ENCODE measurements at places on chromosomes 4 and X.
A peak's percentile ranks its signal among the peaks of the same experiment; 100 is the strongest.

- no peak for DNase-seq
Measured at GRCh38 chrX:72236841-72237240, 2.0 kb downstream of the ERCC6L start.

DNA sequence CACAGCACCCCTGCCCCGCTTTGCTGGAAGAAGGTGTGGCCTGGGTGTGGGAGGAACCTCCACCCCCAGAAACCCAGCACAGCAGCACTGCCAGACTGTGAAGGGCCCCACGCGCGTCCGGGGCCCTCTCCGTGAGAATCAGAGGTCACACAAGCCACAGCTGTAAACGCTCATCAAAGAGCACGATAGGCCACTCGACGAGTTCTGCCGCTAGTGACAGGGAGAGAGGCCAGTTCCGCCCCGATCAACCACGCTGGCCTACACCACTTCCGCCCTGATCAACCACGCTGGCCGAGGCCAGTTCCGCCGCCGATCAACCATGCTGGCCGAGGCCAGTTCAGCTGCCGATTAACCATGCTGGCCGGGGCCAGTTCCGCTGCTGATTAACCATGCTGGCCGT, 25.9 kb upstream of the ADRA2C start:
- DNase-seq = no peak

- no peak for DNase-seq
Measured at GRCh38 chr4:41432881-41433280, 105.1 kb upstream of the LIMCH1 start.

- DNase-seq = no peak
Measured at GRCh38 chr4:110418641-110419040, 57.3 kb upstream of the ENPEP start.

DNA sequence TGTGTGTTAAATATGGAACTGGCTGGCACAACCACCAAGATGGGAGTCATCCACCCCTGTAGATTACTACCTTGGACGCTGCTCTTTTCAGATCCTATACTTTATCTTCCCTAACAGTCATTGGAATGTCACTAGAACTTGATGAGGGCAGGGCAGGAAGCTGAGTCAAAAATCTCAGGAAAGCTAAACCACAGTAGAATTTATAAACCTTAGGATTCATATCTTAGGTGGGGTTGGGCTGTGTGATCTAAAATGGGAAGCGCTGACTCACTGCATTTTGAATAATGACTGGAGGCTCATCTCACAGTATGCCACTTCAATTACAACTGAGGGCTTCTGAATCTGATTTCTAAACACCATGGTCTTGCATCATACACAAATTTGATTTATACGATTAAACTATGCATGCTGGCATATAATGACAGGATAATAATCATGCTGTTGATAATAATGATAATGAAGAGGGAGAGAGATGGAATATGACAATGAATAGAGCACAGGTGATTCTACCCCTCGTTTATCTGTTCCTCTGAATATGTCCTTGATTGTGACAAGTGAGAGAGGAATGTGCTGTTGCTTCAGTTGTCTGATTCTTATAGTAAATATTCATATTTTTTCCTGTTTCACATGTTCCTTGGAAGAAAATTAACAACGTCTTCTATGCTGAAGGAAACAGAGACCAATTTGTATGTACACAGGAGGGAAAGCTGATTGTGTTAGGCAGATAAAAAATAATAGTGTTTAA, 270.3 kb upstream of the HS3ST1 start:
- no peak for DNase-seq

DNA sequence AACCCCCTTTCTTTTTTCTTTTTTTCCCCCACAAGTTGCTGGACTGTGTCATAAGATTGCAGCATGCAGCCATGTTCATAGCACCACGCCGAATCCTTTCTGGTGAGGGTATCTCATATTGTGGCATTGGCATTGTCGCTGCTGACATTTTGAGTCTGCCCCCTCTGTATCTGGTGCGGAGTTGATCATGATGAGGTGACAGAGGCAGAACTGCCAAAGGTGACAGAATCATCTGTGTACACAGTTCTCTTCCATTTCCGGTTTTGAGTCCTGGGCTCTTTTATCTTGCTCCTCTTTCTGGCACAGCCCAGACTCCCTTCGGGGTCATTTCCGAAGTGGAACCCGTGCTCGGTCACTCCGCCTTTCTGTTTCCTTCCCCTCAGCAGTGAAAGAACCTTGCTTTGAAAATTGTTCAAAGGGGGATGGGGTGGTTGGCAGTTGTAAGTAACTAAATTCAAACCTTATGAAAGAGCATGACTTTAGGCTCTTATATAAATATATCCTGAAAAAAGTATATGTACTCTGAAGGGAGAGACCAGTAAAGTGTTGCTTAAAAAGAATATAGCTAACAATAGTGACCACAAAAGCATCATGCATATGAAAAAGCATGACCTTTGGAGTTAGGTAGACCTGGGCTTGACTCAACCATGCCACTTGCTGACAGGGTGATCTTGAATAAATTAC, 55.0 kb upstream of the BMP2K start:
- no peak for DNase-seq

- no peak for DNase-seq
Measured at GRCh38 chr4:69536980-69537379, 41.3 kb upstream of the UGT2B4 start.

GRCh38 chrX:100409610-100410590, at the start of gene PCDH19:
TSS of gene PCDH19 (minus strand) at chrX:100410273. CDS start at chrX:100408597, 1,676 bp downstream.
- no peak for DNase-seq

DNA sequence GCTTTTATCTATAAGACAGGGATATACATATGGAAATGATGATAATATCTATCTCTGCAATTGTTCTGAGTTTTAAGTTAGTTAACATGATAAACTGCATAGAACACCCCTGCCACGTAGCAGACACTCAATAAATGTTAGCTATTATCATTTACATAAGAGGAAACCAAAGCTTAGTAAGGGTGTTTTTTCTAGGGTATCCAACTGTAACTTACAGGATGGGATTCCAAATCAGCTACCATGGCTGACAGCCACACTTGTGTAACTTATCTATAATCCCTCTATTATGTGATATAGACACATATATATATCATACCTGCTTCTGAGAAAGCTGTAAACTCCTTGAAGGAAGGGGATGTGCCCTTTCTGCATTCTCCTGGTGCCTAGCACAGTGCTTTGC, 1.1 kb upstream of the SPARCL1 start:
- no peak for DNase-seq

DNA sequence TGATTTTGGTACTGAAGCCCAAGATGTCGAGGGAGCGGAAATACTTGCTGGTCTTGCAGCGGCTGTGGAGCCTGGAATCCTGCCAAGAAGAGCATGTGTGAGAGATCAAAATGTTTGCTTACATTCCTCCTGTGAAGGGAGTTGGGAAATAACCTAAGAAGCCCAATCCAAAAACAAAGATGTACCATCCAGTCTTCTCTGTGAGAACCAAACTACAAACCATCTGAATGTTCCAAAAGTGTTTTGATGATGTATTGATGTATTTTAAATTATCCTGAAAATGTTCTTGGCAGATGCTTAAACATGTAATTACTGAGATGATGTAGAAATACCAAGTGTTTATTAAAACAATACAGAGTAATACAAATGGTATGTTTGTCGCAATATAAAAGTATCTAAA, 10.1 kb upstream of the ADH1A start:
- no peak for DNase-seq

DNA sequence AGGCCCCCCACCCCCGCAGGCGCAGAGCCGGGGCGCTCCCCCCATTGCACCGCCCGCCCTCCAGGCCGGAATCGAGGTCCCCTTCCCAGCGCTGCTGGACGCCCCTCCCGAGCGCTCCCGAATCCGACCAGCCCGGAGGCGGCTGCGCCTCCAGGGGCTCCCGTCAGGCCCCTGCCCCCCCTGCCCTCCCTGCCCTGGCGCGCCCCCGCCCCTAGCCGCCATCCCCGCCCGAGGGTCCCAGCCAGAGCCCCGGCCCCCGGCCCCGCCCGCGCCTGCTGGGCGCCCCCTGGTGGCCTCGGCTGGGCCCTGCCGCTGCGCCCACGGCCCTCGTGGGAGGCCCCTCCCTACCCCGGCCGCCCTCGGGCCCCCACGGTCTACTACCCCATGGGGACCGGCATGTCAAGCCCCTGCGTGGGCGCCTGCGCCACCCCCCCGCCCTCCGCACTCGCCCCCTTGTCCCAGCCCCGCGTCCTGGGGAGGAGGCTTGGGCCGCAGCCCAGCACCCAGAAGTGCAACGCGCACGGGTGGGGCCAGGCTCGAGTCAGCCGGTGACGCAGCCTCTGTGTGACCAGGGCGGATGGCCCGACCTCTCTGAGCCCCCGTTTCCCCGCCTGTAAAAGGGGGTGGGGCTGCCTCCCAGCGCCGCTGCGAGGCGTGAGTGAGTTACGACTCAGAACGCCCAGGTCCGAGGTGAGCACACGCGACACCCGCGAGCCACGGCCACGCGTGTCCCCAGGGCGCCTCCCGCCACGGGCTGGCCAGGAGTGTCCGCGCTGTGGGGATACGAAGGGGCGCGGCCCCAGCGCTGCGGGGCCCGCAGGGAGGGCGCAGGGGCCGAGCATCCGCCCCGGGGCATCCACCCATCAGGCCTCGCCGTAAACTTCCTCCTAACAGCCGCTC, 104.9 kb downstream of the FAM53A start:
- DNase-seq = peak; percentile 49

- DNase-seq = no peak
Measured at GRCh38 chr4:113695328-113696169, 66.0 kb downstream of the CAMK2D start.

- no peak for DNase-seq
Measured at GRCh38 chr4:182344968-182345367, 101.8 kb downstream of the TENM3 start.

DNA sequence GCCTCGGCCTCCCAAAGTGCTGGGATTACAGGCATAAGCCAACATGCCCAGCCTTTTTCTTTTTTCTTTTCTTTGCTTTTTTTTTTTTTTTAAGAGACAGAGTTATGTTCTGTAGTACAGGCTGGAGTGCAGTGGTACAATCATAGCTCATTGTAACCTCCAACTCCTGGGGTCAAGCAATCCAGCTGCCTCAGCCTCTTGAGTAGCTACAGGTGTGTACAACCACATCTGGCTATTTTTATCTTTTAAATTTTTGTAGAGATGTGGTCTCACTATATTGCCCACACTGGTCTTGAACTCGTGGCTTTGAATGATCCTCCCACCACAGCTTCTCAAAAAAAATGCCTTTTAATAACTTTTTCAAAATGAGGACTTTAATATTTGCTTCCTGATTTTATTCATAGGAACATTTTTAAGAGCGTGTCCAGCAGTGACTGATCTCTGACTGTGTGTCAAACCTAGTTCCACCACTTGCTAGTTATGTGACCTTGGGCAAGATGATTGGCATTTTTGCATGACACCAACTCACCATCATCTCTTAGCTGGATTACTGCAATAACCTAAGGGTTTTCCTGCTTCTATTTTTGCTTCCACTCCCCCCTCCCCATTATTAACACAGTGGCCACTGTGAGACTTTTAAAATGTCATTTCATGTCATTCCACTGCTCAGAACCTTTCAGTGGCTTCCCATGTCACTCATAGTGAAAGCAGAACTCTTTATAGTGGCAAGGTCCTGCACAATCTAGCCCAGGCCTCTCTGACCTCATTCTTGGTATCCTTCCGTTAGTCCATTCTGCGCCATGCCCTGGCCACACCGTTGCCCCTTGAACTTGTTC, 4.5 kb upstream of the TNIP3 start:
- no peak for DNase-seq

DNA sequence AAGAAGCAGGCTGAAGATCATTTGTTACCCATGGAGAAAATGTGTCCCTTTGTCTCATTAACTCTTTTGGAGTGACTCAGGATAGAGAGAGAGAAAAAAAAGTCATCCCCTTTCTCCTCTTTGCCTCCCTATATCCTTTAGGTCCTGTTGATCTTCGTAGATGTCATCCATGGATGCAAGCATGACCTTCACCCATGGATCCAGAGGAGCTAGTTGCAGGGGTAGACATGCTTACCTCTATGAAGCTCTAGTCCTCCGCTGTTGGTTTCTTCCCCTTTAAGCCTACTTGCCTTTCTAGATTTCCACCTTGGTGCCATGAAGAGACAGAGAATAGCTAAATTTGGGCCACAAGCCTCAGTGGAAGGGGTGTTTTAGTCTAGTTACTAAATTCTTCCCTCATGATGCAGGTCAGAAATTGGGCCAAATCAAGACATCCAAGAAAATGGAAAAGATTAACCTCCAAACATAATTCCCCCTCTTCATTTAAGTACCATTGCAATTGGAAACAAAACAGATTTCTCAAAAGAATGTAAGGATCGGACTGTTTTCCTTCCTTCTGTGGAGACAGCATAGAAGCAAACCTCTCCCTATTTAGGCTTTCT, 178.4 kb downstream of the TECRL start:
- DNase-seq = no peak

DNA sequence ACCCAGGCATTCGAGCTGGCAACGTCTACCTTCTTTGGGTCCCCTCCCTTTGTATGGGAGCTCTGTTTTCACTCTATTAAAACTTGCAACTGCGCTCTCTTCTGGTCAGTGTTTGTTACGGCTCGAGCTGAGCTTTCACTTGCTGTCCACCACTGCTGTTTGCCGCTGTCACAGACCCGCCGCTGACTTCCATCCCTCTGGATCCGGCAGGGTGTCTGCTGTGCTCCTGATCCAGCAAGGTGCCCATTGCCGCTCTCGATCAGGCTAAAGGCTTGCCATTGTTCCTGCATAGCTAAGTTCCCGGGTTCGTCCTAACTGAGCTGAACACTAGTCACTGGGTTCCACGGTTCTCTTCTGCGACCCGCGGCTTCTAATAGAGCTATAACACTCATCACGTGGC, 183.5 kb upstream of the GALNTL6 start:
- no peak for DNase-seq

DNA sequence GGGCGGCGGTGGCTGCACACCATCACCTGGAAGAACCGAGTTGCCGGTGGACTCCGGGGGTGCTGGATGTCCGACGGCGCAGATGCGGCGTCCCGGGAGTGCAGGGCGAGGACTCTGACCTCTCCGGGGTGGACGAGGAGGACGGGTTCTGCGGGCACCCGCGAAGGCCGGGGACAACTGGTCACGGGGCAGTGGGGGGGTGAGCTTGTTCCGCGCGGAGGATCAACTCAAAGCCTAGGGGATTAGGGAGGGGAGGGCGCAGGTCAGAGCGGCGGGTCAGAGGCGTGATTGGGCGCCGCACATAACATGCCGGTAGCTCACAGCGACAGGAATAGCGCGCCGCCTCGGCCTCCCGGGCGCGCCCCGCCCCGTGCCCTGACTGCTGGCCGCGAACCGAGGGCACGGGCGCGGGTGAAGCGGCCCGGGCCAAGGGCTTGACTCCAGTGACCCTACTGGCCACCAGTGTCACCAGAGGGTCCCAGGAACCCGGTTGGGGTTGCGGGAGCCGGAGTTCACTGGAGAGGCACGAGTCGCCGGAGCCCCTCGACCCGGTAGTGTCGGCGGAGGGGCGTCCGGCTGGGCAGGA, at the start of gene KLHL34:
TSS of gene KLHL34 (minus strand) at position 179 of the 586 bp plus-strand sequence. CDS start 542 bp downstream, outside the sequence.
- DNase-seq = no peak

GRCh38 chr4:163071308-163071707, 95.4 kb downstream of the NAF1 start:
- no peak for DNase-seq

GRCh38 chr4:87838890-87839591, 6.3 kb downstream of the MEPE start:
- DNase-seq = no peak

DNA sequence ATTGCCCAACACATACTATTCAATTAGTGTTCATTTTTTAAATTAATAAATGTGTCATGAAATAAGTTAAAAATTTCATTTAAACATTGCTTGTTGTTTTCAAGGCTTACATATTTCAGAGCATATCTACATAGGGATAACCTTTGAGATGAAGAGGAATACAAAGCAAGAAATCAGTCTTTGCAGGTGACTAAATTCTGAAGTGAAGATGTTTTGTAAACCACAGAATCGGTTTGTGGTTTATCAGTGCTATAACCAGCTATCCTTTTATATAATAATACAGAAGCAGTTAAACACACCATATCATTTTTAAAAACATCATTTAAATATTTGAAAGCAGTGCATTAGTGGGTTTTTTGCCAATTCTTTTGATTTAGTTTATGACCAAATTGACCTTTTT, 26.9 kb downstream of the FAM241A start:
- no peak for DNase-seq

Measured in stimulated activated CD4-positive, alpha-beta T cell treated with anti-CD3 and anti-CD28 coated beads, TNF-alpha, amount 100 ng/mL, for 24 hours (primary cell).